Endothelial cell of umbilical vein (primary cell): ENCODE measurements at places on chromosomes 3 and 15.

GRCh38 chr15:89967881-89968280, 33.2 kb upstream of the ZNF710 start:
- DNase-seq: no peak

DNA sequence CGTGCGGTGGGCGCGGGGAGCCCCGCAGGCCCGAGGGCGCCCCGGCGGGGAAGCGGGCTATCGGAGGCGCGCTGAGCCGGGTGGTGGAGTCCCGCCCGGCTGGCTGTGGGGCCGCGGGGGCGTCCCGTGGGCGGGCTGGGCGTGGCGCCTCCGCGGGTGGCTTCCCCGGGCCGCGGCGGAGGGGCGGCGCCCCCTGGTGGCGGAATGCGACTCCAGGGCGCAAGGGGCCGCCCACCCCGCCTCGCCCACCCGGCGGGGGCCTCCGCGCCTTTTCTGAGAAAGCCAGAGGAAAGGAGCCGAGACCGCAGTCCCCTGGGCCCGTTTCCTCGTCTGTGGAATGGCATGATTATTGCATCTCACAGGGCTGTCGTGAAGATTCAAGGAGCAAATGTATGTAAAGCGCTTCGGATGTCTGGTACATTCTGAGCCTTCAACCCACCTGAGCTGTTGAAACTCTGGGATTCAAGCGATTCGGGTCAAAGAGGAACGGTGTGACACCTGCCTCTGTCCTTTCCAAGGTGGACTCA, 31.9 kb upstream of the RAB6B start:
- DNase-seq: peak; percentile 37

DNA sequence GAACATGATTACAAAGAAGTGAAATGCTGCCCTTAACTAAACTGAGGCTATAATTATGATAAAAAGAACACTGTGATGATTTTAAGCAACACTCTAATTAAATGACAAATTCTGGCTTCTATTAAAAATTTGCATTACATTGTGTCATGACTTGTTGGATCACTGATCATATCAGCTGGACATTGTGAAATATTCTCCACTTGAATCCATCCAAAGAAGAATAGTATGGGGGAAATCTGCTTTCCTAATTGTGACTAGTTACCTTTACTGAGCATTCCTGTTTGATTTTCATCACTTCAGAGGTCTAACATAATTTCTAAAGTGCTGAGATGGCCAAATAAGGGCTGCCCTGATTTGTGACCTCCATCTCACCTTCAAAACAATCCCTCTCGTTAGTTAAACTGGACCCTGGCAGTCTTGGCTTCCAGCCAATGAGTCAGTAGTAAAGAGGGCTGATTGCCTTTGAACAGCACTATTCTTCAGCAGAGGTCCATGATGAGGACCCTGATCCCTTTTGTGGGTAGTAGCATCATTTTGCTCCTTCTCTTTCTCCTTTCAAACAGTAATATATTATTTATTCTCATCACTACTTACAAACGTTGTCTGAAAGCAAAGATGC, 53.5 kb upstream of the LEKR1 start:
- peak; percentile 58 for DNase-seq

DNA sequence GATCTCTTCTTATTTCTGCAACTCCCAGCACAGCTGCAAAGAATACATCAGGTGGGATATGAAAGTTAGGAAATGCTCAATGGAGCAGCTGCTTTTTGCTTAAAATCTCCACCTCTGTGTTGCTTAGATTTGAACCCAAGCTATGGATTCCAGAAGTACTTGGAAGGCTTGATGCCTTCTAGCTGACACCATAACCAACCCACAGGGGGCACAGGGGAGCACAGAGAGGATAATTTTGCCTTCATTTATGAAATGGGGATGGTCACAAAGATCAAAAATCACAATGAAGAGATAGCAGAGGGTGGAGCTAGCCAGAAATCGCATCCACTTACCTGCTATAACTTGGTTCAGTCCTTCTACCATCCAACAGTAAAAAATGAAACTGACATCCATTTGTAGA, 75.7 kb downstream of the DUT start:
- no peak for DNase-seq

- DNase-seq: no peak
These were observed 20.5 kb downstream of the GPR171 start for GRCh38 chr3:151182349-151183079.

GRCh38 chr3:114119776-114120175, 59.1 kb downstream of the DRD3 start:
- peak; percentile 14 for DNase-seq

DNA sequence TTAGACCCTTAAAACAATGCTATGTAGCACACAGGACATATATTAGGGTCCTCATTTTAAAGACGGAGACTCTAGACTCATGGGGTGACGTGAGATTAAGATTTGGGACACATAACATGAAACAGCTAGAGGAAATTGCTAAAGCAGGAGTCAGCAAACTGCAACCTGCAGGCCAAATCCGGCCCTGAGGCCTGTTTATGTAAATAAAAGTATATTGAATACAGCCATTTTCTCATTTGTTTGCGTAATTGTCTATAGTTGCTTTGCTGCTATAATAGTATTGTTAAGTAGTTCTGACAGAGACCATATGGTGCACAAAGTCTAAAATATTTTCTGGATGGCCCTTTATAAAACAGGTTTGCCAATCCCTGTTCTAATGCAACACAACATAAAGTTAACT, 115.5 kb downstream of the TMCO5A start:
- DNase-seq: peak; percentile 24

DNA sequence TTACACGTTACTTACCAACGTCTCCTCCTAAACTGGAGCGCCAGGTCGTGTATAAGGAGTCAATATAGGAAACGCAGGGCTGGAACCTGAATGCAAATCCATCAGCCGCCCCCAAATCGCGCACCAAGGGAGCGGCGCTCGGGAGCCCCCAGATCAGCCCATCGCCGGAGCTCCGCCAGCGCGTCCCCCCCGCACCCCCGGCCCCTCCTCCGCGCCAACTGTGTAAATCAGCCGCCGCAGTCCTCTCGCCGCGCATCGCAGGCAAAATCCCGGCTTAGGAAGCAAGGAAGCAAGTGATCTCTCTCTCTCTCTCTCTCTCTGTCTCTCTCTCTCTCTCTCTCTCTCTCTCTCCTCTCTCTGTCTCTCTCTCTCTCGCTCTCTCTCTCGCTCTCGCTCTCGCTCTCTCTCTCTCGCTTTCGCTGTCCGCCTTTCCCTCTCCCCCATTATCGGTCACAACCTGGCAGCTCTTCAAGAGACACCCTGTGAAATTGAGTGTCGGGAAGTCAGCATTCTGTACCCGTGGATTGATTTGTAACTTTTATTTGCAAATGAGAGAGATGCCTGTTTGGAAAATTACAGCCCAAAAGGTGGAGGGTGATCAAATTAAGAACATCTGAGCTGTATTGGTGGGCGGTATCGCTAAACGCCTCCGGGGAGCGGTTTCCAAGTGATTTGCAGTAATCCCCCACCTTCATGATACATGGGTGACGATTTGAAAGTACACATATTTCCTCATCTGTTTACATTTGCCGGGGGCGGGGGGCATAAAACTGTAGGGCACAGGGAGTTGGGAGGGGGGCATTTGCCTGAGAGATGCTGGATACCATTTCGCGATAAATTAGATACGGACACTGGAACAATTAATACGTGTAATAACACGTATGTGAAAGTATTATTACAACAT, 645 bp upstream of the SLITRK3 start:
- DNase-seq: no peak

- DNase-seq: no peak
These were observed 25.1 kb downstream of the SMAD3 start for GRCh38 chr15:67090297-67091070.

- no peak for DNase-seq
These were observed 265.4 kb downstream of the CGGBP1 start for GRCh38 chr3:87793337-87793877.

DNA sequence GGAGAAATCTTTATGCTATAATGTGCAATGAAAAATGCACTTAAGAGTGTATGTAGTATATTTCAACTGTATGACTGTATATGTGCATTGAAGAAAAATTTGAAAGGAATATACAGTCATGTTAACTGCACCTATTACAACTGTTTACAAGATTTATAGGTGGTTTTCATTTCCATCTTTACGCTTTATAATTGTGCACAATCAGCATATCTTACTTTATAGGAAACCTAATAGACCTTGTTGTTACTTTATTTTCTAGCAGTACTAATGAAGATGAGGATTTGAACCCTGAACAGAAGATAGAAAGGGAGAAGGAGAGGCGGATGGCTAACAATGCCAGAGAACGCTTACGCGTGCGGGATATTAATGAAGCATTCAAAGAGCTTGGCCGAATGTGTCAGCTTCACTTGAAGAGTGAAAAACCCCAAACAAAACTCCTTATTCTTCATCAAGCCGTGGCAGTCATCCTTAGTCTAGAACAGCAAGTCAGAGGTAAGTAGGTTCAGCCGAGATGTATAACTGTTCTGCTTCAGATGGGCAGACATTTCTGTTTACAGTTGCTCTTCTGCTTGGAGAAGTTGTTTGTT, 103.4 kb upstream of the CGNL1 start:
- DNase-seq: no peak

GRCh38 chr3:4680871-4681300, 187.7 kb downstream of the ITPR1 start:
- DNase-seq: no peak

GRCh38 chr3:78880603-78881461, 887.0 kb downstream of the ROBO1 start:
- no peak for DNase-seq

DNA sequence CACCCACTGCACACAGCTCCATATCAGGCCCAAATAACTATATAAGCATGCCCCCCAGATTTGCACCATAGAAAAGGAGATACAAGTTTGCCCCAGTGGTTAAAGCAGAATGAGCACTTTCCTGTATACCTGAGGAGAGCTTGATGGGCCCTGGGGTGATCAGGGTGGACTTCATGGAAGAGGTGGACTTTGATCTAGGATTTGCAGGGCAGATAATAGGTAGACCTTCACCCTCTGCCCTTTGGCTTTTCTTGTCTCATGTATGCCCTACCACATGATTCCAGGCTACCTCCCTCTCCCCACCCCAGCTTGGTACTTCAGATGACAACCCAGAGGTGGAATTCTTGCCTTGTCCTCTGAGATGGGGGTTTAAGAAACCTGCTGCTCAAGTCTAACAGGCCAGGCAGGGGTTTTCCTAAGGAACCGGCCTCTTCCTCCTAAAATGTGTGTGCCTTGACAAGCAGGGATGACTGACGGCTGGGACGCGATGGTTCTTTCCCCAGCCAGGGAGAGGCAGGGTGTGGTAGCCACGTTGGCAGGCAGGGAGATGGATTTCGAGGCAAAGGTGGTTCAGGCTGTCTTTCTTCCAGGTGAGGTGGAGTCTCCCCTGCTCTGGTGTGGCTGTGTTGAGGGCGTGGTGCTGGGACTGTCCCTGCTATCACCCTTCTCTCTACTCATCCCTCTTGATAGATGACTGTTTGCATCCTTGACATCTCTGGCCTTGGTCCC, 6.6 kb upstream of the RHCG start:
- DNase-seq: no peak

DNA sequence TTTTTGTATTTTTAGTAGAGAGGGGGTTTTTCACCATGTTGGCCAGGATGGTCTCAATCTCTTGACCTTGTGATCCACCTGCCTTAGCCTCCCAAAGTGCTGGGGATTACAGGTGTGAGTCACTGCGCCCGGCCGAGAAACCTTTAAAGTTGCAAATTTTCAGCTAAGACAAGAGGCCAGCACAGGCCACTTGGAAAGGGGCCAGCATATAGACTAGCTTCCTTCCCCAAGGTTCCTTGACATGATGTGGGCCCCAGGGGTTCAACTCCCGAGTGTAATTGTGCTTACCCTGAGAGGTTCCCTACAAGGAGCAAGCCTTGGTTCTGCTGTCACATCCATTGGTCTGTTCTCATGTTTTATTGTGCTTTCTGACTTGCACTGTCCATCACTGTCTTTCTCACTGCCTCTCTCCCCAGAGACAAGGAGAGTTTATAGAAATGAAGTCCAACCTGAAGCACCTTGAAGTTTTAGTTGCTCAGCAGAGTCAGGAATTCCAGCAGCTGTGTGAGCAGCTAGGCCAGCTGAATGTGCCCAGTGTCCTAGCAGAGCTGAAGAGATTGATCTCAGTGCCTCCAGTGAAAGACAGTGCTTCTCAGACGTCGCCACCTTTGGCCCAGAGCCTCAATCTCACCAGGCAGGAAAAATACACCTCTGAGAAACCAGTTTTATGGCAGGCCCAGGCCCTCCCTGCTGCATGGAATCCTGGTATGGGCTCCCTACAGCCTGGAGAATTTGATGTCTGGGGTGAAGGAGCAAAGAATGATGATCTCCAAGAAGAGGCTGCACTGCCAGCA, 21.1 kb downstream of the C3orf62 start:
- DNase-seq: no peak

DNA sequence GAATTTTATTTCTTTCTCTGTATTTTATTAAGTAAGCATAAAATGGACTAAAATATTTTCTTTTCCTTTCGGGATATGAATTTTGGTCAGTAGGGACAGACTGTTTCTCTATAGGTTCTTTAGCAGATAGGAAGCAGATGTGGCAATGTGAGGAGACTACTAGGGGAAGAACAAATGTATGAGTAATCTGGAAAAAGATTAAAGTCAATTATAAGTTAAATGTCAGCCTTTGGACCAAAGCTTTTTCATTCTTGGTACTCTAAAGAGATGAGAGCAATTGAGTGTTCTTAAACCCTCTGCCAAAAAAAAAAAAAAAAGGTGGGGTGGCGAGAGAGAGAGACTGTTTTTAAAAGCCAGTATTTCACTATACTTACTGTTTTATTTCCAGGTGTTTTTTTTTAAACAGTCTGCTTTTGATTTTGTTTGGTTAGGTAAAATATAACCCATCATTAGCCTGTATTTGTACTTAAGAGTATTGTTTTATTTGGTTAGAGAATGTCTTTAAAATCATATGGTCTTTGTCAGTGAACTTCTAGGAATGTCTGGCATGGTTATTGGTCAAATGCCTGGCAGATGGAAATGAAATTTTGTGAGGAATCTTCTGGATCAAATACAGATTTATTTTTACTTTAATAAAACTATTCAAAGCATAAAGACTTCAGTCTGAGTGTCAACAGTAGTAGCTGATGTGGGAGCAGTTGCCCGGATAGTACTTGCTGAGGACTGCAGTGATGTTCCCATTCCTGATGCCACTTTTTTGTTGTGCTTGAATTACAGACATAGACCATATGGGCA, 63.8 kb downstream of the LRRC49 start:
- DNase-seq: no peak

GRCh38 chr3:963755-964154, 129.1 kb upstream of the CNTN6 start:
- no peak for DNase-seq

GRCh38 chr15:28875461-28876000, 10.2 kb upstream of the APBA2 start:
- no peak for DNase-seq

DNA sequence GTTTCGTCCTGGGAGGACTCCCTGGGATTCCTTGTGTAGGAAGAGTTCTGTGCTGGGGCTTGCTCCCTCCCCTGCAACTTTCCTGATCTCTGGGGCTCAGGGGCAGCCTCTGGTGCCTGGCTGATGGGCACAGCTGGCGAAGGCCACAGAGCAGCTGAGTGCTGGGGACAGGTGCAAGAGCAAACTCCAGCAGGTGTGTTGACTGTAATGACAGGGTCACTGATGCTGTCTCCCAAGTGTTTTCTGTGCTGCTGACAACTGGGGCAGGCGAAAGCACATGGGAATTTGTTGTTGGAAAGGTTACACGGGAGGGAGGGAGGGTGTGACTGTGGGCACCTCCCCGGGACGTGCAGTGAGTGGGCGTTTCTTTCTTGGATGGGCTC, 21.6 kb downstream of the CPN2 start:
- no peak for DNase-seq
